Left kidney (tissue), 8 donors: ENCODE measurements at places on chromosomes 16 and 17. TPM values are rescaled to one million over a fixed set of nuclear protein-coding genes. Genes with fewer than 3 reads are reported as not detected.

- no peak for DNase-seq
These were observed 797 bp downstream of the NUDT7 start for GRCh38 chr16:77723108-77723514.

DNA sequence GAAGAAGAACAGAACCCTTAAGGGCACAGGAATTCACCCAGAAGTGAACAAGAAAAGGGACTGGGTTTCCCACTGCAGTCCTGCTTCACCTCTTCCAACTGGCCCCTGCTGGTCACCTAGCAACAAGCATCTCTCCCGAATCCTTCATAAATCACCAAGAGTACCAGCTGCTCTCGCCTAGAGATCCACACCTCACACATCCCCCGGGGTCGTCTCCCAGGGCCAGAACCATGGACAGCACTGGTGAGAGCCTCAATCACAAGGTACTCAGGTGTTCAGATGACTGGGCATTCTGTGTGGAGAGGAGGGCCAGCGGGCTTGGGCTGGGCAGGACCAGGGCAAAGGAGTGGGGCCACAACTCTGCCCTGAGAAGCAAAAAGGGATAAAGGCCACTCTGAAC, 65.9 kb downstream of the CCT6B start:
- DNase-seq, result no peak

DNA sequence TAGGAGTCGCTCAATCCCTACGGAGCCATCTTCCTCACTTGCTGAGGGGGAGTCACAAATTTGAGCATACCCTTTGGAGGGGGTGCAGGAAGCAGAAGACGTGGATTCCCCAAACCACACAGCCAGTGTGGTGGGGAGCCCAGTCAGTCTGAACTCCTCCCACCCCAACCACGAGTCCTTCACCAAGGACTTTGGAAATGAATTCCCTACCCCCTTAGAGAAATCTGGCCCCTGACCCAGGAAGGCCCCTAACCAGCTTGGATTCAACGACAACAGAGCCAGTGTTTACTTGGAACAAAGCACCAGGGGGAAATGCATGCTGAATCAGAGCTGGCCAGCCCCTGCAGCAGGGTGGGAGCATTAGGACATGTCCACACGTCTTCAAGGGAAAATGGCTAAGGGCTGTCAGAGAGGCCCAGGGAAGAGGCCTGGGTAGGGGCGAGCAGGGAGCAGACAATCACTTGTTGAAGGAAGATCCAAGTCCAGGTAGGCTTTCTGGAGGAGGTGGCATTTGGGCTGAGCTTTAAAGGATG, 5.5 kb upstream of the TMEM92 start:
- DNase-seq, result no peak

- DNase-seq, result no peak
These were observed 953 bp upstream of the NSMCE1 start for GRCh38 chr16:27269300-27270150.

CBX2 gene
- polyA plus RNA-seq, result 22.9 TPM

KRTAP3-2 gene
- polyA plus RNA-seq, result not detected

DNA sequence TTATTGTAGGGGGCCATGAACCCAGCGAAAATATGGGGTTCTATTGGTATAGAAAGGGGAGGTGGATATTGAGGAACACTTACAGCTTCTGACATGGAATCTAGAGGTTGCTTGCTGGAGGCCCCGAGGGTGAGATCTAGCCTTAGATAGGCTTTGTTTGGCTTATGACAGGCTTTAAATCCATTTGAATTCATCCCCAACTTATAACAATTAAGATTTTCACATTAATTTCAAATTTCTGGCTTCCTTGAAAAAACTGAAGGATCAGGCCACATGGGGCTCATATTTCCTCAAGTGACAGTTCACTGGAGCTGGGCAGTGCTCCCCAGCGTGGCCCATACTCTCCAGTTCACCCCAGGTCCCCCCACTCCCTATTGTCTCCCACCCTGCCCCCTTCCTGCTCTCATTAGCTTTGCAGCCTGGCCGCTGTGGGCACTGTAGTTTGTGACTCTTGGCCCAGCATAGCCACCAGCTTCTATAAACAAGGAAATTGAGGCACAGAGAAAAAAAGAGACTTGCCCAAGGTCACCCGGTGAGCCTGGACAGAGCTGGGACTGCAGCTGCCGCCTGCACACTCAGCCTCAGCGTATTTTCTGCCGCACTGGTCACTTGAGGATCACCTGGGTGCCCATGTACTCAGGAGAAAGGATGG, 19.8 kb upstream of the ADGRG1 start:
- DNase-seq, result no peak

- DNase-seq, result no peak
These were observed 10.7 kb downstream of the RGS11 start for GRCh38 chr16:265002-265529.

DNA sequence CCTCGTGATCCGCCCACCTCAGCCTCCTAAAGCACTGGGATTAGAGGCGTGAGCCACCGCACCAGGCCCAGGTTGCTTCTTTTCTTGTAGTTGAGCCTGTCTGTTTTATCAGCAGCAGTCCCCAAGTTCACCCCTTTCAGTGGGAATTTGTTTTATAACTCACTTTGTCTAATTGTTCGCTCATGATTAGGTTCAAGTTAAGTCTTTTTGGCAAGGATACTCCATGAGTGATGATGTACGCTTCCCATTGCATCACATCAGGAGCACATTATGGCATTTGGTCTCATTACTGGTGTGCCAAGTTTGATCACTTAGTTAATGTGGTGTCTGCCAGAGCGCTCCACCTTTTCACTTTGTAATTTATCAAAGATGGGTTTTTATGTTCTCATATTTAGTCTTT, 14.4 kb upstream of the GJD3 start:
- DNase-seq, result no peak

DNA sequence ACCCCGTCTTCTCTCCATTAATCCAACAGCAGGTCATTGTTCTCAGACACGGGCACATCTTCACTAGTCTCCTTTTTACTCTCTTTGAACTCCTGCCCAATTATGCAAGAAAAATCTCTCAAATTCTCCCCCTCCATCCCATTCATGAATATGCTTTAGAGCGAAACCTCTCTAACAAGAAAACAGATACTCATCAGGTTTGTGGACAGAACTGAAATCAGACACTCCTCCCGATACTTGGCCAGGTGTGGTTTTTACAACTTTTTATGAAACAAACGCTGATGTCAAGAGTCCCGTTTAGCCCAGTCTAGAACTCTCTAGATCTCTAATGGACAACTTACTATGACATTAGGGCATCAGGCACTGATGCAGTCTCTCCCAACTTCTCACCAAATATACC, 40.9 kb downstream of the PIK3R5 start:
- DNase-seq, result no peak

DNA sequence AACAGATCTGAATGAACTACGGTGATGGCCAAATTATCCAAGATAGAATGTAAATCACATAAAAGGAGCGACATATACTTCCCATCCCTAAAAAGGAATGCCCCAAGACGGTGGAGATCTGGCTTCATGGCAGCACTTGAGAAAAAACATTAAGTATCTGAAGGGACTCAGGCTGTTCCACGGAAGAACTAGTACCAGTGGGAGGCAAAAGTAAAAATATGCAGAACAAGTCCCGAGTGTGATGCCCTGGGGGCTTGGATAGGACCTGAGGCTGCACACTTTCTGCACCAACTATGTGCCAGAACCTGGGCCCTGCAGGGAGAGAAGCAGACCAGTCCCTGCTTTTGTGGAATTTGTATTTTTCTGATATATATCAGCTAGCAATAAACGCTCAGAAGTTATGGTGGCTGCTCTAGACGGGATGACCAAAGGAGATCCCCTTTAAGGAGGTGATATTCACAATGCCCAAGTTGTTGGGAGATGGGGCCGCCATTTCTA, 539 bp upstream of the CKLF start:
- DNase-seq, result no peak

EVPLL gene
- 0.23 TPM for polyA plus RNA-seq

CAPNS2 gene
- polyA plus RNA-seq, result not detected

GRCh38 chr16:47247690-47248089, 103.9 kb upstream of the NETO2 start:
- DNase-seq, result no peak

DNA sequence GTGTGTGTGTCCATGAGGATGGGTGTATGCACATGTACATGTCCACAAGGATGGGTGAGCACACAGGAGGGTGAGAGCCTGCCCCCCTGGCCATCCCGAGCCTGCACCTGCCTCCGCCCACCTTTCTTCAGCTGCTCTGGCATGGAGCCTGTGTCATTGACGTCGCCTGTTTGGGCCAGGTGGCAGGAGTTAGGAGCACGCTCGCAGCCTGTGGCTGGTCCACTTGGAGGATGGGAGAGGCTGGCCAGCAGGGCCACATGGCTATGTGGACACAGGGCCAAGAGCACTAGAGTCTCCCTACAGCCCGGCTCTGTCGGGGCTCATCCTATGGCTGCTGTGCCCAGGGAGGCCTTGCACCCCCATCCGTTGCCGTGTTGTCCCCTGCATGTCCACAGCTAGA, 21.4 kb downstream of the BAHCC1 start:
- no peak for DNase-seq

GRCh38 chr17:40251576-40251975, 32.5 kb downstream of the WIPF2 start:
- DNase-seq, result no peak

CCL8 gene
- polyA plus RNA-seq, result 0.15 TPM

DNA sequence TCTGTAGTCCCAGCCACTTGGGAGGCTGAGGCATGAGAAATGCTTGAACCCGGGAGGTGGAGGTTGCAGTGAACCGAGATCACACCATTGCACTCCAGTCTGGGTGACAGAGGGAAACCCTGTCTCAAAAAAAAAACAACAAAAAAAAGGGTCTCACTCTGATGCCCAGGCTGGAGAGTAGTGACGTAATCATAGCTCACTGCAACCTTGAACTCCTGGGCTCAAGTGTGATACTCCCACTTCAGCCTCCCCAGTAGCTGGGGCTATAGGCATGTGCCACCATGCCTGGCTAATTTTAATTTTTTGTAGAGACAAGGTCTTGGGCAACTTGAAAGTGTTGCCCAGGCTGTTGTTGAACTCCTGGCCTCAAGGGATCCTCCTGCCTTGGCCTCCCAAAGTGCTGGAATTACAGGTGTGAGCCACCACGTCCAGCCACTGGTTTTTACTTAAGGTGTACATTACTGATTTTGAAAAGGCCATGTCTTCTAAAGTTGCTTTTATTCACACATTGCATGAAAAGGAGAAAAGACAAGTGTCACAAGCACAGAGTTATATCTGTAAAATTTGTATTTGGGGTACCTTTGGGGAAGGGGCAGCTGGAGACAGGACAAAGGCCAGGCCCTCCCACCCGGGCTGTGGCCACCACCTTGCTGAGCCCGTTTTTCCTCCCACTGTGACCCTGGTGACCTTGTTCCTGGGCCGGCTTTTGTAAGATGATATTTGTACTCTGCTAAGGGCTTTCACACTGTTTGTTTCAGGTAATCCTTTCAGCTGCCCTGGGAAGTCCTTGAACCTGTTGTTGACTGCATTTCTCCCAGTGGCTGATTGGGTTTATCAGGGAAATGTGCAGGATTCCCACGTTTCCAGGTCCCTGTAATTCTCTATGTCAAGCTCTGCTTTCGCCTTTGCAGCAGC, 11.5 kb downstream of the GPT2 start:
- no peak for DNase-seq

DNA sequence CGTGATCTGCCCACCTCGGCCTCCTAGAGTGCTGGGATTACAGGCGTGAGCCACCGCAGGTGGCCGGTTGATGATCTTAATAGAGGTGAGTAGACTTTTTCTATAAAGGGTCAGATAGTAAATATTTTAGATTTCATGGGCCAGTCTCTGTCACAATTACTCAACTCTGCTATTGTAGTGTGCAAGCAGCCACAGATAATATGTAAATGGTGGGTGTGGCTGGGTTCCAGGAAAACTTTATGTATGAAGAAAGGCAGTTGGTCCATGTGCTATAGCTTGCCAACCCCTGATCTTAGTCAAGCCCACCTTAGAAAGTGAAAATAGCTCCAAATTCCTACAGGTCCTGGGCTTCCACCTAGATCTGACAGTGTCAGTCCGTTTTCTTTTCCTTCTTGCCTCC, 94.9 kb upstream of the PMFBP1 start:
- DNase-seq, result no peak

- no peak for DNase-seq
These were observed 29.9 kb downstream of the KCNJ16 start for GRCh38 chr17:70104791-70105523.

RNF43 gene
- polyA plus RNA-seq, result 12.9 TPM

RPA1 gene
- 127 TPM for polyA plus RNA-seq

NPIPA3 gene
- 24.9 TPM for polyA plus RNA-seq

DNA sequence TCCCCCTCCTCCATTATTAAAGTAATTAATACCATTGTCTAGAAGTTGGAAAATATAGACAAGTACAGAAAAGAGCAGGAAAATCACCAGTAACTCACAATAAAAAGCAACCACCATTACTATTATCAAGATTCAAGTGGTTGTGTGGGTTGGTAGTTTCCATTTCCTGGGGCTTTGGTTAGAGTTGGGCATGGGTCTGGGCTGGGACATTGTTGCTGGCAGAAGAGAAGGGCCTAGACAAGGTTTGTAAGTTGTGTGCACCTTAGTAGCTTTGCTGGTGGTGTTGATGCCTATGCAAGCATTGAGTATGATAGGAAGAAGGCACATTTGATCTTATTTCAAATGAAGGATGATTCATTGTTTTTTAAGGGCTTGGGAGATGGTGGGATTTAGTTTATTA, 25.4 kb upstream of the NFATC3 start:
- no peak for DNase-seq

- DNase-seq, result no peak
These were observed 173.8 kb upstream of the RPH3AL start for GRCh38 chr17:526425-526824.

DNA sequence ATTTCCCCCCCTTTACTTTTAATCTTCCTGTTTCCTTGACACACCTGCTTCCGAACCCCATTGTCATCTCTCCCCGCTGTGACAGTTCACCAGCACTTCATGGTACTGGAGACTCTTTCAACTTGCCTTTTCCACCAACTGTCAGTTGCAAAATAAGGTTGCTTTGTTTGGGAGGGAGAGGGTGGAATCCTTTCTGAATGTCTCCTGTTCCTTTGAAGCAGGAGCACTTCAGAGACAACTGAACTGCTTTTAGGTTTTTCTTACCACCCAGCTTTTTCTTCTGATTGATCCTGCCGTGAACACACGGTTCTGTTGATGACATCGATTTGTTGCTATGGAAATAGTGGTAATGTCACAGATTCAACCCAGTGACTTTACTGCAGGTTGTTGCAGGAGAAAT, 42.0 kb downstream of the RPA1 start:
- no peak for DNase-seq

NHERF2 gene
- 82.9 TPM for polyA plus RNA-seq

- no peak for DNase-seq
These were observed 23.8 kb upstream of the NAGLU start for GRCh38 chr17:42512246-42512645.

DNA sequence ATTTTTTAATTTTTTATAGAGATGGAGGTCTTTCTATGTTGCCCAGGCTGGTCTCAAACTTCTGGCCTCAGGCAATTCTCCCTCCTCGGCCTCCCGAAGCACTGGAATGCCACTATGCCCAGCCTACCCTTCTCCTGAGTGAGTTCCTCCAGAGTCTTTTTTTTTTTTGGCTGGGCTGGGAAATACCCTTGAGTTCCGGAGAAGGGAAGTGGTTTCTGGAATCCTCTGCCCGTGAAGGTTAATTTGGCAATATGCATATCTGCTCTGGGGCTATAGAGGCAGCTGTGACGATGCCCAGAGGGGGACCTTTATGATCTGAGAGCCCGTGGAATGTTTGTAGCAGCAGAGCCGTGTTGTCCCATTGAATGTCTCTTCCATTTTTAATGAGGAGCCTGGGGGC, 217.5 kb downstream of the RBFOX1 start:
- no peak for DNase-seq

- no peak for DNase-seq
These were observed 162.1 kb upstream of the MPHOSPH6 start for GRCh38 chr16:82331974-82332750.
